ENCODE measurements at places on chromosomes 6 and 20.

DNA sequence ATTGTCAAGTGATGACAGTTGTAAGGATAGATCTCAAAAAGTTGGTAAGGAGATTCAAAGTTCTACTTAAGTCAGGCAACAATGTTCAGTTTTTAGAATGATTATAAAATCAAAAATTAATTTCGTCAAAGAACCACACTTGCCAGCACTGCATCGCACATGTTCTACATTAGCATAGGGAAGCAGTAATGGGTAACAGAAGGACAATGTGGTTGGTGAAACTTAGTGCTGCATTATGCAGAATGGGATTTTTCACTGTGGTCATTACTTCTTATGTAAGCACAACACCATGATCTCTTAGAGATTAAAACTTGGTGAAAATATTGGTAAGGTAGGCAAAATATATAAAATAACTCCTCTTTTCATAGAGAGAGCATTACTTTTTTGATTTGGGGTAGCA, 173.7 kb upstream of the THEMIS start:
- no peak for DNase-seq

DNA sequence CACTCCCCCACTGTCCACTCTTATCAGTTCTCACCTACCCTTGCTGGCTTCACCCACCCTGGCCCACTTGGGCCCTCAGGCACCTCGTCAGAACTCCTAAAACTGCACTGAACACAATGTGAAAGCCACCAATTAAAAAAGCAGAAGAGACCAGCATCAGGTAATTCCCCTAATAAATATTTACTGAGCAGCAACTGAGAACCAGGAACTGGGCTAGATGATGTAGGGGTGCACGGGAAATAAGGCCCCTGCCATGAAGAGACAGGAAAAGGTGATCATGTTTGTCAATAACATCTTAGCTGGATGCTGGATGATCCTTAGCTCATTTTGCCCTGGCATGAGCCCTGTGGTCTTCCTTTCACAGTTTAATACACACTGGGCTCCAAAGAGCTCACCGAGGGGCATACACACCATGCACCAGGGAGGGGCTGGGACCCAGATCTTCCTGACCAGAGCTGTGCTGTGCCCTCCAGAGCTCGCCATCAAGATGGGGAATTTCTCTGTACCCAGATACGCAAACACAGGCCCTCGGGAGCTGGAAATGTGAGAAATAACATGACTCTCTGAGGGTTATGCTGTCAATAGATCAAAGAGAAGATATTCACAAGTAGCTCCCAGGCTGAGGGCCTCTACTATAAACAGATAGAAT, 113.6 kb upstream of the SLC22A16 start:
- no peak for DNase-seq

GRCh38 chr6:33455051-33455450, 675 bp downstream of the ZBTB9 start:
- no peak for DNase-seq

DNA sequence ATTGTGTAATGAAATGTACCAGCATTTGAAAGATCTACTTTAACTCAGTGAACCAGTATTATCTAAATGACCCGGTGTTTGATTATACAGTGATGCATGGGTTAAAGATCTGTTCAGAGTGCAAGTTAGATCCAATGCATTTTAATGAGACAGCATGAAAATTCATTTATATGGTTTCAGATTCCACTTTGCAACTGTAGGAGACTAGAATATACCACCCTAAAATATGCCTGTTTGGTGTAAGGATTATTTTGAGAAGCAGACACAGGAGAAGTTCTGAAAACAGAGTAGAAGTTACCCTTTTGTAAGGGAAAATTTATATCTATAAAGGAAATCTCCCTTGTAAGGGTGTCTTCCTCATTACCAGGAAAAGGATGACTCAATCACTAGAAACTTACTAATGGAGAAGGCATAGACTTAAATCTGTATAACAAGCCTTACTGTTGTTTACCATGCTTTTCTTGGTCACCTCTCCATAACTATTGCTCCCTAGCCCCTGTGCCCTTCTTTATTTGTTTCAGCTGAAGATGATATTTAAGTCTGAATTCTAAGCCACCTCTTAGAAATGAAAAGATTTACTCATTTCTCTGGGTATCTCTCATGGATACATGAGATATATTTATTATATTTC, 105.4 kb downstream of the NCOA3 start:
- no peak for DNase-seq

DNA sequence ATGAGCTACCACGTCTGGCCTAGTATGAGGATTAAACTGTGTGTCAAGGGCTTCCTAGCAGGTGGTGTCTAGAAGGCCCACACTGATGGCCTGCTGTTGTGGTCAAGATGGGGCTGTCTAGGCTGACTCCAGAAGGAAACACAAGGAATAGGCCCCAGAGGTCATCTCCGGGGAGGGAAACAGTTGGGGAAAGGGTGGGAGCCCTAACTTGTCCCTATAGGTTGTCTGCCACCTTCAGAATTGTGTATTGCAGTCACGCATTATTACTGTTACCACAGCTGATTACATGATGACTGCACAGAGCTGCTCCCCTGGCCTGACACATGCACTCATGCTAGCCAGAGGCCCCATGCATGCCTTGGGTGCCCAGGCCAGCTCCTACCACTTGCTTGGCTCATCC, 27.3 kb downstream of the C20orf203 start:
- DNase-seq = no peak

GRCh38 chr20:54716174-54716747, 240.9 kb downstream of the DOK5 start:
- DNase-seq = no peak

- DNase-seq = no peak
Observed at GRCh38 chr6:116393430-116393829, 22.7 kb downstream of the DSE start.

DNA sequence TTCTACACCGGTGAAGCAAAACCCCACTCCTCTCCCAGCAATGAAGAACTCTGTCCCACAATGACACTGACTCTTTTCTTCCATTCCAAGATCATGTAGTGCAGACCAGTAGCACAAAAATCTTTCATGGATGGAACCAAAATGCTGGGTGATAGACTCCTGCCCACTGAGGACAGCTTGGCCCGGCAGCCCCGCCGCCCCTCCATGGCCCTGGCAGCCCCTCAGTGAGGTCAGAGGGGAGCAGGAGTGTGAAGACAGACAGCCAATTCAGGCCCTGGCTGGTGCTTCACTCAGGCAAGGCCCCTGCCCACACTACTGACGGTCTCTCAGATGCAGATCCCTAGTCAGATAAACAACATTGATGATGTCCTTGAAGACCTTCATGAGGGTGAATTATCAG, 131.9 kb upstream of the SYNDIG1 start:
- DNase-seq = no peak

DNA sequence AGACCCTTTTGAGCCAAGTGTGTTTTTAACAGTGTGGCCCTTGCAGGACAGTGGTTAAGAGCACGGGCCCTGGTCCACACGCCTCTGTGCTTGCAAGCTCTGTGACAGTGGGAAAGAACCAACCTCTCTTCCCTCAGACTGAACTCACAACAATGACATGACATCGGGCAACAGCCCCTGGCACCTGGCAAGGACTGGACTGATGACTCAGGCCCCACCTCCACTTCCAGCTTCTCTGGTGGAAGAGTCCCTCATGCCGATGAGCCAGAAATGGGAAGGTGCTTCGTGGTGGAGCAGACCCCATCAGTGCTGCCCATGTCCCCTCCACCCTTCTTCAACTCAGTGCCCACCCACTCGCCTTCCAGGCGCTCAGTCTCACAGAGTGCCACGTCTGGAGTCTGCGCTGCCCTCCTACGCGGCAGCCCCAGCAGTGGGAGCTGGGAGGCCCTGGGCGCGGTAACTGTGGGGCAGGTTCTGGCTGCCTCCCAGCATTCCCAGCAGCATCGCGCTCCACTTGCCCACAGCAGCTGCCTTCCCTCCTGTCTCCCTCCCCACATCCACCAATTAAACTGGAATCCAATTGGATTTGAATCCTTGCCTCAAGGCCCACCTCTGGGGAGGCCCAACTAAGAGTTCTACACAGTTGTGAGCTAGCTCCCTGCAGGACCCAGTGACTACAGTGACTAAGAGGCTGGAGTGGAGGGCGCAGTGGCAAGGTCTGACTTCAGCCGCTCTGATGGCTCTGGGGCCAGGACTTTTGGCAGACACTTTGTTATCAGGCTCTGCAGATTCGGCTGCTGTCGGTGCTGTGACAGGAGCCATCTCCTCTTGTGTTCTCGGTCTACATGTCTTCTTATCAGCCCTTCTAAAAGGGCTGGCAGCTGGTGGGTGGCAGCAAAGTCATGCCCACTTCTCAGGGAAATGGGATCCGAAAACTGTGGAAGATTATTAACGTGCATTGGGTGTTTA, 156.8 kb upstream of the MLN start:
- DNase-seq = no peak

- no peak for DNase-seq
Observed at GRCh38 chr6:109008537-109009235, 86.0 kb downstream of the SESN1 start.

- no peak for DNase-seq
Observed at GRCh38 chr20:45878076-45878761, 2.8 kb upstream of the ZSWIM1 start.

DNA sequence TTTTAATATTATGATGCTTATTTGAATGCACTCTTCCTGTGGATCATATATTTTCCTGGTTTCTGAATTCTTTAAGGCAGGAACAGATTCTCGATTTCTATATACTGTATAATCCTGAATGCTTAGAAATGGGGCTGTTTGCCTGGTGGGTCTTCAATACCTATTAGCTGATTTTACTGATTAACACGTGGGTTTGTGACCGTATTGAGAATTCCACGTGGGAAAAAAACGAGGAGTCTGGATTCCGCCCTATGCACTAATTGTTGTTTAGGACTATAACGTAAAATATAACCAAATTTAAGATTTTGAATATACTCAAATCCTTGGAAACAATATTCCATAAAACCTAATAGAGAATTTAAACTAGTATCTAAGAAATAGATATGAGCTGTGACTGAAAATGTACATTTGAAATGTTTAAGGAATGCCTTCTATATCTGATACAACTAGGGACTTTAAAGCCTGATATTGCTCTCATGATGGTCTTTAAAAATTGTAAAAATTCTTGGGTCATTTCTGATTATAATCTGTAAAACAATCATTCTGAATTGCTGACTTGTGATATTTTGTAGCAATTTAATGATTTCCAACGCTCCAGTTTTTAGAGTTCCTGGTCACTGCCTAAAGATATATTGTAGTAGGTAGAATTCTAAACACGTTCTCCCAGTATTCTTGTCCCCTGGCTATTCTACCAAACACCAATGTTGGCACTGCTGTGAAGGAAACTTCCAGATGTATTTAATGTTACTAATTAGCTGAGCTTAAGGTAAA, 93.6 kb upstream of the NOX3 start:
- DNase-seq = no peak

Measured in stimulated activated CD4-positive, alpha-beta T cell treated with anti-CD3 and anti-CD28 coated beads, Interleukin-12 subunit alpha, Interleukin-12 subunit beta, amount 100 ng/mL, for 48 hours (primary cell).